Lower lobe of right lung (tissue), 2 donors: ENCODE measurements at places on chromosomes 2 and 18. TPM values are rescaled to one million over a fixed set of nuclear protein-coding genes. Genes with fewer than 3 reads are reported as not detected.

- DNase-seq = no peak
Measured at GRCh38 chr2:60152226-60152833, 401.1 kb downstream of the BCL11A start.

GRCh38 chr2:224646242-224646846 is 61.2 kb upstream of the CUL3 start:
- no peak for DNase-seq

- no peak for DNase-seq
Measured at GRCh38 chr2:99776206-99776905, 286.5 kb upstream of the REV1 start.

DNA sequence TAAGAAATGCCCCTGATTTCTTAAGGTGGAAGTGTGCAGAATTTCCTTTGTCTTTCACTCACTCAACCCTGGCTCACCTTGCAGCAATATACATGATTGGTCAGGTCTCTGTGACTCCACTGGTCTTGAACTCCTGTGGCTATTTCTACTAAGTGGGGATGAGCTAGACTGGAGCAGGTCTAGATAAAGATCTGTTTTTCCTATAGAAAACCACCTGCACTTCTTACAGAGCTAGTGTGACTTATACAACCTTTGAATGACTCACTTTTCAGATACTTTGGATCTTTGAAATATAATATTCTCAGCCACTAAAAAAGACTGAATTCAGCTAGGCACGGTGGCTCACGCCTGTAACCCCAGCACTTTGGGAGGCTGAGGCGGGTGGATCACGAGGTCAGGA is 98.5 kb upstream of the KCTD1 start:
- no peak for DNase-seq

GRCh38 chr2:227115761-227116160 is 48.2 kb downstream of the COL4A4 start:
- DNase-seq = no peak

DNA sequence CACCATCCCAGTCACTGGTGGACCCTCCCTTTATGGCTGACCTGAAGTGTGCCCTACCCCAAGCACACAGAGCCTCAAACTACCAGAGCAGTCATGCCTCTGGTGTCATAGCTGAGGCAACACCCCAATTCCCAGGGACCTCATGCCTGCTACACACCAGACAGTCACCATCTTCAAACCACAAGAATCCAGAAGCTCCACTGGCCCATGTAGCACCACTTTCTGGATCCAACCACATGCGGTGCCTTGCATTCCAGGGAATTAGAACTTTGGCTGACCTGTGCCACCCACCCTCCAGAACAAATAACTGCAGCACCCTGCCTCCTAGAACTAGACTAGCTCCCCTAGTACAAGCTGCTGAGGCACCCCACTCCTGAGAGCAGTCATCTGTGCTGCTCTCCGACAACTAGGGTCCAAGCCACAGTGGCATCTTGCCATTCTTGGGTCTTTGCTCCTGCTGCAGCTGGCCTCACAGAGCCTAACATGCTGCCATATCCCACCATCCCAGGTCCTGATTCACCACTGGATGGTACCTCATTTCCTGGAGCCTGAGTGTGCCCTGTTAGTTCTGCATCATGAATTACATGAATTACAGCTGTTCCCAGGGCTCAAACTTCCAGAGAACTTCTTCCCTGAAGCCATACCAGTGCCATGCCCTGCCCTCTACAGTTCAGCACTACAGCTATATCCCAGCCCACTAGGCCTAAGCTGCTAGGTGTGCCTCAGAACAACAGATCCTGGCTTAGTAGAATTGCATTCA is 243.8 kb upstream of the CHST9 start:
- no peak for DNase-seq

- DNase-seq = no peak
Measured at GRCh38 chr18:2794159-2794558, 52.6 kb upstream of the EMILIN2 start.

DNA sequence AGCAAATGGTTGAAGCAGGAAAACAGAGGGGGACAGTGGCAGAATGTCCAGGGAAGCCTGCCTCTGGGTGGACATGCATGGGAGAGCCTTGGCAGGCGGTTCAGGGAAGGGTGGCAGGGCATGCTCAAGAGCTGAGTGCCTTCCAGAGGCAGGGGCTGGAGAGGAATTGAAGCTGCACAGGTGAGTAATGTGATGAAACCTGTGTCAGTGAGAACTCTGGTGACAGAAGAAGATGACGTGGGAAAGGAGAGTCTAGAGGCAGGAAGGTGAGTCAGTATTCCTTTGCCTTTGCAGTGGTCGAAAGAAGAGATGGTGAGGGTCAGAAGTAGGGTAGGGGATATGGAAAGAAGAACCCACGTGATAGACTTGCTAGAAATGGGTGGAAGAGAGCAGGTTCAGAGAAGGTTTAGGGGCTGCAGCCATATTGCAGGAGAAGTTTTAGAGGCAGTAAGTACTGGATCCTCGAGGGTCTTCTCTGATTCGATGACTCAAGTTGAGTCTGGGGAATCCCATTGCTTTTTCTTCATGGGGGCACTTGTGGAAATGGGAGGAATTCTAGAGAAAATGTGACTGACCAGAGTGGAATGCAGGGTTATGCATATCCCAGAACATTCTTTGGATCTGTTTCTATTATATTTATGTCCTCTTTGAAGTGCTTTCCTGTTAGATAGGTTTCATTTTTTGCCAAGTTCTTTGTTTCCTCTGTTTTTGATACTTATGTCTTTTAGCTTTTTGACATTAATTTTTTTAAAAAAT is 37.4 kb downstream of the TMEM87B start:
- no peak for DNase-seq

GRCh38 chr2:189522435-189523151 is 58.0 kb downstream of the SLC40A1 start:
- DNase-seq = no peak

The ERFE gene
- total RNA-seq = not detected

GRCh38 chr2:36466135-36466534 is 110.6 kb downstream of the CRIM1 start:
- no peak for DNase-seq

DNA sequence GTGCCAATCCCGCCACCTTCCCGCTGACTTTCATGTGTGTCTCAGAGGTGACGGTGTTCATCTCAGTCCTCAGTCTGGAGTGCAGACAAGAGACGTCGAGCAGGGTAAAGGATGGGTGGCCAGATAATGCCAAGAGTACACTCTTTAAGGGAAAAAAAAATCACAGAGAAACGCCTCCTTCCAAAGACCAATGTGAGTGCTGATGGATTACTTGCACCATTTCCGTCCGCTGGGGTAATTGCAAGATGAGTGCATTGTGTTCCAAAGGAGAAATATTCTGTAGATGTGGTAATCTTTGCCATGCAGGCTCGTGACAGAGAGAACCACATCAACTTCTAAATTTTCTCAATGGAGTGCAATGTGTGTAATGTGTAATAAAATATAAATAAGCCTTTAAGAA is 81.0 kb downstream of the KLHL29 start:
- no peak for DNase-seq

The KCNG2 gene
- 0.50 TPM for total RNA-seq

DNA sequence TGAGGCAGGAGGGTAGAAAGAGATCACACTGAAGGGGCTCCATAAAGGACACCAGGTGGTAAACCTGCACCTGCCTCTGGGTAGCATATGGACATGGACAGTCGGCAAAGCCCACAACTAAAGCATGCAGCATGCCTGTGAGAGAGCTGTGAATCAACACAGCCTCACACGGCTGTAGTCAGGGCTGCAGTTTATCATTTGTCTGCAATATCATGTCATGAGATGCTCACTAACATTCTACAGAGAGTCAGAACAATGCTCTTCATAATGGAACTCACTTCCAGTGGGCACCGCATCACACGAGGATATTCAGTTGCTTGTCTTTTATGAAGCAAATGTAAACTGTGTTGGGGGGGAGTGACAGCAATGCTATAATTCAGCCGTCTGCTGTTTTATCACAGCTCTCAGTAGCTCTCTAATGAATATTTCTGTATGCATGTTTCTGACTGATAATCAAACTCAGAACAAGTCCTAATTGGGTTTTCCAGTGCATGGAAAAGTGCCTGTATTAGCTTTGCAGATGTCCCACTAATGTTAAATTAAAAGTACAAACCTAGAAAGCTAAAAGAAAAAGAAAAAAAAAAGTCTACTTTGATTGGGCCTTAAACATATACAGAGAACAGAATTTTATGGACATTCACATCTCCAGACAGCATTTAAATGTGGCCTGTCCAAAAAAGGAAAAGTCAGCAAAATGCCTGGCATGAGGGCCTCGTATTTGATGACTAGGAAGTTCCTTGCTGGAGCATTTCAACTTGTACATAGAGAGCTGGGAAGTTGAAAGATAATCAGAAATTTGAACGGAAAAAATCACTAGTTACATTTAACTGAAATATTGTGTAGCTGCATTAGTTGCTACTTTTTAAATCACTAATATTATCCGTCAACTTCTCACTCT is 406.1 kb upstream of the SOX11 start:
- DNase-seq = no peak

DNA sequence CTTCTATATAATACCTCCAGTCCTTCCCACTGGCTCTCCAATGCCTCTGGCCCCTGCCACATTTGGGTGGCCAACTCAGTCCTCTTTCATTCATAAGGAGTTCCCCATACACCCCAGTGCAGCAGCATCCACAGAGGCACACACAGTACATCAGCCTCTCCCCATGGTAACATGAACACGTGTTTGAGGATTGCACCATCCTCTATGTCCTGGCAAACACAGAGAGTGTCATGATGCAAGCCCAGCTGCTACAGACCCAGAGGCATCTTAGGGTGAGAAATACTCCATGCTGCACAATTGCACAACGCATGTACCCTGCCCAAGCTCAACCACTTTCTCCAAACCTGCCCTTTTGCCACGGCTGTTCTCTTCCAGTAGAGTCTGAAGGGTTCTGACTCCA is 11.5 kb downstream of the IGFBP5 start:
- DNase-seq = no peak

The POU3F3 gene
- total RNA-seq = not detected

- no peak for DNase-seq
Measured at GRCh38 chr2:655626-656025, 21.6 kb downstream of the TMEM18 start.

The TRPM8 gene
- total RNA-seq = not detected

DNA sequence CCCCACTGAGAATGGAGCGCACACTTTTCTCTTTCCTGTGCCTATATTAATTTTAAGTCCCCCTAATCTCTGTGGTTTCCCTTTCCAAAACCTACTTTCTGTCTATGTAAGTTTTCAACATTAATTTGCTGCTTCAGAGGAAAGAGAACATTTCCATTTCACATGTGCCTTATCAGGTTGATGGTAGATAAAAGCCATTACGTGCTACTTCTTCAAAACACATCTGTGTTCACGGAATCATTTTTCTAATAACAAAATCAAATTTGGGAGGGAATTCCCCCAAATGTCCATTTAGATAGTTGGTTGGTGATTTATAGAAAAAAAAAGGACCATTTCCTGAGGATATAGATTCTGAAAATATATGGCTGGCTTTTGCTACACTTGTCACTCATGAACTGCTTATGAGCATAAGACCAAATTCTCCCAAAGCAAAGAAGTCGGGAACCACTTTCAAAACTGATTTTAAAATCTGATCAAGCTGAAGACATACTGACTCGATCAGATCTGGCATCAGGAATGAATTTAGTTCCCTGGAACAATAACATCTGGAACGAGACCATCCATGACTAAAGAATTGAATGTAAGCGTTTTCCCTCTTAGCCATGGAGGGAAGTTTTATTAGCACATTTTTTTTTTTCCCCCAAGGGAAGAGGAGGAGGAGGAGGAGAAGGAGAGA is 8.2 kb downstream of the PTGR3 start:
- no peak for DNase-seq

DNA sequence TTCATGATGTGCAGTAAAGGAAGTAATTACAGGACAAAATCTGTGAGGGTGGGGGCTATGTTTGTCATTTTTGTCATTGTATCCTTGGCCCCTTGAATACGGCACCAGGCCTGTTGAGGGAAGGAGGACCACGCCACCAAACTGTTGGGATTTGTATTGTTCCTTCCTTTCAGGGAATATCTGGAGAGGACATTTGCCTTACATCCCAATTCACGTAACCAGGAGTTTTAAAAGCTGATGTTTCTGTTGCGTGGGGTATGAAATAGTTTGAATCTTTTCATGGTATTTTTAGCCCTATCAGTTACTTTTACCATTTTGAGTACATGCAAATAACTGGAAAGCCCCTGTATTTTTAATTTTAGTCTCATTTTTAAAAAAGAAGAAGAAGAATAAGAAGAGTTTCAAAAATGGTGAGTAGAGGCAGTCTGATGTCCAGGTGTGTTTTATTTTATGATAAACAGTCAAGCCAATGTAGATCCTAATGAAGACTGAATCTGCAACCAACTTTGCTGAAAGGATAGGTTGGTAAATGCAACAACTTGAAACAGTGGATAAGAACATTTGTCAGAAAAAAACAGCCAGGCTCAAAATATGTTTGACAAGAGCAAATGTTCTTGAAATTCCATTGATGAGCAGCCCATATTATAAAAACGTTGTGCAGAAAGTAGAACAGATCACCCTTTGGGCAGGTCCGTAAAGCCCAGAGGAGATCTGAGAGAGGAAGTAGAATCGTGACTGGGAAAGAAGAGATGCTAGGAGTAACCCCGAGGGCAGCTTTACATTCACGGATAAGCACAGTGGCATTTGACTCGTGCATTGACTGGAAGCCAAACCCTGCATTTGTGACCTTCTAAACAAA is 54.5 kb downstream of the RASGRP3 start:
- no peak for DNase-seq

The ZDBF2 gene
- 8.1 TPM for total RNA-seq

DNA sequence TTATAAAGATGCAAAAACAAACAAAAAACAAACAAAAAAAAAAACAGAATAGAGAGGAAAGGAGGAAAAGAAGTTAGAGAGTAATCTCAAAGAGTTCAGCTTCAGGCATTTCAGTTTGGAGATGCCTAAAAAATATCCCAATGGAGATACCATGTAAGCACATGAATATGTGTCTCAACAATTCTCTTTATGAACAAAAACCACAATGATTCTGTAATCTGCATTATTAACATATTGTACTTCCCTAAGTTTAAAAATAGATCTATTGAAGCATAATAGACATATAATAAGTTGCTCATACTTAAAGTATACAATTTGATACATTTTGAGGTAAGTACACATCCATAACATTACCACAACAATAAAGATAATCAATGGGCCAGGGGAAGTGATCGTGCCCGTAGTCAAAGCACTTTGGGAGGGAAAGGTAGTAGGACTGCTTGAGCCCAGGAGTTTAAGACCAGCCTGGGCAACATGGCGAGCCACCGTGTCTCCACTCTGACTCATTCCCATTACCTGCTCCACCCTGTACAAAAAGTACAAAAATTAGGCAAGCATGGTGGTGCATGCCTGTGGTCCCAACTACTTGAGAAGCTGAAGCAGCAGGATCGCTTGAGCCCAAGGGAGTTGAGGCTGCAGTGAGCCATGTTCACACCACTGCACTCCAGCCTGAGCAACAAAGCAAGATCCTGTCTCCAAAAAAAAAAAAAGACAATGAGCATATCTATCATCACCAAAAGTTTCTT is 158.9 kb downstream of the ATAD2B start:
- no peak for DNase-seq
